ENCODE measurements at places on chromosomes 7 and 10.
A peak's percentile ranks its signal among the peaks of the same experiment; 100 is the strongest.

DNA sequence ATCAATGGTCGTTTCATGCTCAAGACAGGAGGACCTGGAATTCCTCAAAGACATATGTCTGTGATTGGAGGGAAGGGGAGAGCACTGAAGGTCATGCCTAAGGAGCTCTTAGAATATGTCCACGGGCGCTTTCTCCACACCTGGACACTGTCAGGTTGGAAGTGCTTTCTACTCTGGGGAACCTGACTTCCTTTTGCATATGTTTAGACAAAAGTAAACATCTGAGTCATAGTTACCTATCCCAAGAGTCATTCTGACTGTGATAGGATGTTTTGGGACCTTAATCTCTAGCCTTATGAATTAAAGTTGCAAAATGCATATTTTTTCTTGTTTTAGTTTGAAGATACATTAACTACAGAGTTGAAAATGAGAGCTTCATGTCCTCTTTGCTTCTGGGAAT, 251.7 kb downstream of the KLF6 start:
- DNase-seq = no peak

DNA sequence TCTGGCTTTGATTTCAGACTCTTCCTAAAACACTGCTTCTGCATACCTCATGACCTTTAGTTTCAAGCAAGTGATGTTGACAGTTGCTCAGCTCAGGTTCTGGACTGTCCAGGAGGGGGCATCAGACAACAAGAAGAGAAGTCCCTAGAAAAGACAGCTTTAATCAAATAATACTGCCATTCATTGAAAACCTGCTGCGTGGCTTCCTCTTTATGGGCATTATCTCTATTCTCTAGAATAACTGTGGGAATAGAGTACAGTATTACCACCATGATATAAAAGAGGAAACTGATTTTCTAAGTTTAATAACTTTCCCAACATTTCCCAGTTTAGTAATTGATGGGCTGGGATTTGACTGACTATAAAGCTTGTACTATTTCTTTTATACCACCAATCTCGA, 170.4 kb downstream of the SNX13 start:
- peak; percentile 26 for DNase-seq

DNA sequence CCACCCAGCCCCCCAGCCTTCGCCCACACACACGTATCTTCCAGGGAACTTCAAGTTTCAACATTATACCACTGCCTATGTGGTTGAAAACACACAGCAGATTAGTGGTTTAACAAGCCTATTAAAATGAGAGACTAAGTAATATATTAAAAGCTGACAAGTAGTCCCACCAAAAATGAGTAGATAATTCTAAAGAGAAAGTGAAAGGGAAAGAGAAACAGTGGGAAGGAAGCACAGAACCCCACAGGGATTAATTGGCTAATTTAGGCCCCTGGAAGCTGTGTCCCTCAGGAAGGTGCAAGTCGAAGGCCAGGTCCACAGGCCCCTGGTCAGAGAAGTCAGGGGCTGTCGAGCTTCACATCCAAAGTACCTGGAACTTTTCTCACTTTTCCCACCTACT, 210.5 kb upstream of the YAE1 start:
- DNase-seq = no peak

DNA sequence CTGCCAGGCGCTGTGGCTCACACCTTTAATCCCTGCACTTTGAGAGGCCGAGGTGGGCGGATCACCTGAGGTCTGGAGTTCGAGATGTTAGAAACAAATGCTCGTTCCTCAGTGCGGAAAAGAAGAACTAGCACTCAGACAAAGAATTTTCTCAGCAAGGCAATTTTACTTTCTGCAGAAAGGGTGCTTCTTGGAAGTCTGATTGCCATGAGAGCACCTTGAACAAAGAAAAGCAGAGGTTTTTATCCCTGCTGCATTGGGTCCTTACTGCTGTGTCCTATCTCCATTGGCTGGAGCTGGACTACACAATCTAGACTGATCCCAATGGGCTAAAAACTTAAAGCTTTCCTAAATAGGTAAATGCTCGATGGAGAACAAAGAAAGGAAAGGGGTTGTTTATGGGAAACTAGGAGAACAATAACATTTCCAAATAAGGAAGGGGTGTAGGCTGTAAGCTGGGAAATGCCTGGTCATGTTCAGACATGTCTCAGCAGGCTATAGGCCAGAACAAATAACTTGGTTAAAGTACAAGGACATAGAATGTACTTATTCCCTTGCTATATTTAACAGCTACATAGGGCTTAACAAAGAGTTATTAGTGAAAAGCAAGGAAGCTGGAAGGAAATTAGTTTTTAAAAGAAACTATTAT, 26.1 kb upstream of the ACTR3B start:
- no peak for DNase-seq

DNA sequence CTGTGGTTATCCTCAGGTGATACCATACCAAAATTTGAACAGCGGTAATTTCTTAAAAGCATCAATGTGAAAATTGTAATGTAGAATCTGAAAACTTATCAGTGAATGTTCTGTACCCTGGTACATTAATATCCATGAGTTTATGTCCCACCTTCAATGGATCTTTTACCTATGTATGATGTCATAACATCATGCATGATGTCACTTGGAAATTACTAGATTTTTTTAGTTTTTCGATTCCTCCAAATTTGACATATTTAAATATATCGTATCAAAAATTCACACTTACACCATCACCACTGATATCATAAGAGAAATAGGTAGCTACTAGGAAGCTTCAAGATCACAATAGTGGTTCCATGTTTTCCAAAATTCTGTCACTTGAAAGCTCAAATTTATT, 95.0 kb upstream of the AKR1E2 start:
- DNase-seq = no peak

- no peak for DNase-seq
Observed at GRCh38 chr10:84706431-84706830, 378.0 kb downstream of the CCSER2 start.

- DNase-seq = no peak
Observed at GRCh38 chr7:80128918-80129317, 5.7 kb upstream of the GNAI1 start.

DNA sequence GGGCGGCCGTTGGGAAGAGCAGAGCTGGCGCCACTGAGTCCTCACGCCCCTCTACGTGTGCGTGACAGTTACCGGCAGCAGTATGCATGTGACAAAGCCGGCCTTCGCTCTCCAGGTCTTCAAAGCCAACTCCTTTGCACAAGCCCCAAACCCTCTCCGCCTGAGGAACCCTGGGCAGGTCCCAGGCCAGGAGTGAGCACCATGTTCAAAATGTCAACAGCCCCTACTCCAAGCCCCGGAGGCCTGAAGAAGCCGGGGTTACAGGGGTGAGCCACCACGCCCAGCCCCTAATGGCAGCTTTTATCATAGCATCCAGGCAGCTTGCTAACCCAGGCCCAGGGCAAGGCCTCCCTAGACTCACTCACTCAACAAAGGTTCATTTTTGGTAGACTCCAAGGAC, 70.8 kb downstream of the OAT start:
- DNase-seq = no peak

- DNase-seq = no peak
Observed at GRCh38 chr7:99628471-99629465, 12.0 kb downstream of the ZSCAN25 start.

GRCh38 chr7:38432671-38433070, 159.2 kb upstream of the TARP start:
- no peak for DNase-seq

- peak; percentile 53 for DNase-seq
Observed at GRCh38 chr10:35386594-35387174, 50.4 kb downstream of the CCNY start.

GRCh38 chr10:114258274-114258840, 19.3 kb downstream of the VWA2 start:
- no peak for DNase-seq

GRCh38 chr7:159098811-159099655, 45.6 kb downstream of the VIPR2 start:
- DNase-seq = no peak

- DNase-seq = no peak
Observed at GRCh38 chr7:55307123-55307916, 57.8 kb upstream of the LANCL2 start.

GRCh38 chr10:22628309-22628708, 86.1 kb downstream of the PIP4K2A start:
- no peak for DNase-seq

GRCh38 chr7:125506331-125506730, 576.7 kb upstream of the POT1 start:
- DNase-seq = no peak

DNA sequence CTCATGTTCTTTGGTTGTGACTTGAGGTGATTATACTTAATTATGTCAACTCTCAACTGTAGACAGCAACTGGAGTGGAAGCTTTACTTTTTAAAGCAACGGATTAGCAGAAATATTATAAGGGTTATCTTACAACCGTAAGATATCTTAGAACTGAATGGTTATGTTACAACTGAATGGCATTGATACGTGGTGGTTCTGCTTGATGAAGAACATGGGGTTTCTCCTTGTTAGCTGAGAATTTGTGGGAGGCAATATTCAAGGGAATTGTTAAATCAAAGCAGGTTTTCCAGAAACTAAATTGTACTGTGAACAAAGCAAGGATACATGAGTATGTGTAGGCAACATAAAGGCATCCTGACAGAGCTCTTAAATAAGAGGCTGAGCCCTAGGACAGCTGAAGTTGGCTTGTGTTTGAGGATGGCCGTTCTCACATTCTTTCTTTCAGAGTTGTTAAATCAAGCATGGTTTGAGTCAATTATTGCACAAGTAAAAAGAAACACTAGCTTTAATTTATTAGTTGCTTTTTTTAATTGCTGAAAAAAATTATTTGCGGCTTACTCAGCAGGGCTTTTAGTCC, 350.0 kb downstream of the PLXDC2 start:
- no peak for DNase-seq

DNA sequence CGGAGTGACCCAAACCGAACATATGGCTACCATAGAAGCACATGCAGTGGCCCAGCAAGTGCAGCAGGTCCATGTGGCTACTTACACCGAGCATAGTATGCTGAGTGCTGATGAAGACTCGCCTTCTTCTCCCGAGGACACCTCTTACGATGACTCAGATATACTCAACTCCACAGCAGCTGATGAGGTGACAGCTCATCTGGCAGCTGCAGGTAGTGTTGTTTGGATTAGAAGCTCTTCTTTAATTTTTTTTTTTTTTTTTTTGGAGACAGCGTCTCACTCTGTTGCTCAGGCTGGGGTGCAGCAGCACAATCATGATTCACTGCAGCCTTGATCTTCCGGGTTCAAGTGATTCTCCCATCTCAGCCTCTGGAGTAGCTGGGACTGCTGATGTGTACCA, 45.8 kb downstream of the NRF1 start:
- DNase-seq = no peak

DNA sequence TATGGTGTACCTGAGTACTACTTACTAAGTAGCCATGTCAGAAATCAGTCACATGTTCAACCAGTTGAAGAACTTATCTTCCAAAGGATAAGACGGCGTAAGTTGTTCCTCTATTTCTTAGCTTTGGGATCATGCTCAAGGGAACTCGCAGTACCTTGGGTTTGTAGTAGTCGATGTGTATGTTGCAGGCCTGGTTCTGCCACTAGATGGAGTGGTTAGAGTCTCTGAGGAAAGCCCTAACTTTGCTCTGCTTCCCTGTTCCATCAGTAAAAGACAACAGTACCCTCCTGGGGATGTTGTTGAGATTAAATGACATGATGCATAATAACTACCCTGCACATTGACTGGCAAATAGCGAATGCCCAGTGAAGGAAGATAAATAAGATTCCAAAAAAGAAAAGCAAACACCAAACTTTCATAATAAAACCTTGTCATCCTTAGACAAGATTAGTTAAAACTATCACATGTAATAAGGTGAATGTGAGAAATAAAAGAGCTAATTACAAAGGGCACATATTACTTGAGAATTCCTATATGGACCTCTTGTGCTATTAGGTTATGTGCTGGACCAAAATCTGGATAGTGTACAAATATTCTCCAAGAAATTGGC, 165.9 kb downstream of the ABCA13 start:
- DNase-seq = no peak

GRCh38 chr10:125008689-125009638, 67.0 kb downstream of the ZRANB1 start:
- DNase-seq = no peak

GRCh38 chr10:27451054-27451453, 53.0 kb upstream of the RAB18 start:
- no peak for DNase-seq

GRCh38 chr10:63681993-63682697, 160.9 kb downstream of the REEP3 start:
- DNase-seq = peak; percentile 99

GRCh38 chr7:36227223-36227622, 74.2 kb downstream of the EEPD1 start:
- DNase-seq = peak; percentile 67

DNA sequence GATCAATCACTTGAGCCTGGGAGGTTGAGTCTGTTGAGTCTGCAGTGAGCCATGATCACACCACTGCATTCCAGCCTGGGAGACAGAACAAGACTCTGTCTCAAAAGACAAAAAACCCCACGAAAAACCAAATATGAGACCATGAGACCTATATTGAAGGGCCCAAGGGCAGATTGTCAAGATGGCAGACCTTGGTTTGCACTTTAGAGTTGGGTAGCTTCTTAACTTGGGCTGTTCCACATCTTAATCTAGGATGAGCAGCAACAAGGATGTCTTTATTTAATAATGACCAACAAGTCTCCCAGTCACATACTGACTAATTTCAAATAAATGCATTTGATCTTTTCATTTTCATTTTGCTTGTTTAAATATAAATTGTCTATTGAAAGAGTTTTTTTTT, 43.8 kb downstream of the KAT6B start:
- no peak for DNase-seq

- DNase-seq = no peak
Observed at GRCh38 chr10:130453036-130453720, 317.0 kb downstream of the GLRX3 start.

DNA sequence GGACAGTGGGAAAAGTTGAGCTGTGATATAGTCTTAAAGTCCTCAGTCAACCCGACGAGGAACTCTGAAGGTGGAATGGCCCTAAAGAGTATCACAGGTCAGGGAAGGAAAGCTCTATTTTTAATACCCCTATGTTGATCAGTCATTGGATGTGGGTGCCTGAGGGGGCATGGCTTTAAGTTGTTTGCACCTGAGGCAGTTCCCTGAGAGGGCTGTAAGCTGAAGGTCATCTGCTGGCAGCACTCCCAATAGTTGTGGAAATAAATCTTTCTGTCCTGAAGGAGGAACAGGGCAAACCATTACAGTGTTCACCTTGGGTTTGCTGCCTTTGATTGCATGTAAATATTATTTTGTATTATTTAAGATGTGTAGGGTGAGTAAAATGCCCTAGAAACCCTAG, 17.8 kb upstream of the C1GALT1 start:
- DNase-seq = no peak

- no peak for DNase-seq
Observed at GRCh38 chr10:76436981-76437380, 1005.6 kb downstream of the LRMDA start.

DNA sequence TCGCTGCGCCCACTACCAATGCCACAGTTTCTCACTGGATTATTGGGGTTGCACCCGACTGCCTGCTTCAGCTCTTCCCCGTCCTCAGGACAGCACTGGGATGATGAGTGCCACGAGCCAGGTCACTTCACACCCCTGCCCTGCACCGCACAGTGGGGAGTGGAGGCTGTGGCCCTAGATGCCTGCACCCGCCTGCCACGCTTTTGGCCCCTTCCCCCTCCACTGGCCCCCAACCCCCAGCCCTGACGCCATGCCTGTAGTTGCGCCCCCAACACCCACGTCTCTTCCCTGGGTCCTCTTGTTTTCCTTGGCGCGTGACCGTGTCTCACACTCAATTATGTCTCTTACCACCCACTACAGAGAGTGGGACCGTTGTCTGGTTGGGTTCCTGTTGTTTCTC, 134.3 kb downstream of the VIPR2 start:
- DNase-seq = no peak

- DNase-seq = no peak
Observed at GRCh38 chr10:77087366-77087765, 550.2 kb downstream of the KCNMA1 start.
